HS-5 (cell line): ENCODE measurements at places on chromosomes 12 and 14.
A peak's percentile ranks its signal among the peaks of the same experiment; 100 is the strongest.

DNA sequence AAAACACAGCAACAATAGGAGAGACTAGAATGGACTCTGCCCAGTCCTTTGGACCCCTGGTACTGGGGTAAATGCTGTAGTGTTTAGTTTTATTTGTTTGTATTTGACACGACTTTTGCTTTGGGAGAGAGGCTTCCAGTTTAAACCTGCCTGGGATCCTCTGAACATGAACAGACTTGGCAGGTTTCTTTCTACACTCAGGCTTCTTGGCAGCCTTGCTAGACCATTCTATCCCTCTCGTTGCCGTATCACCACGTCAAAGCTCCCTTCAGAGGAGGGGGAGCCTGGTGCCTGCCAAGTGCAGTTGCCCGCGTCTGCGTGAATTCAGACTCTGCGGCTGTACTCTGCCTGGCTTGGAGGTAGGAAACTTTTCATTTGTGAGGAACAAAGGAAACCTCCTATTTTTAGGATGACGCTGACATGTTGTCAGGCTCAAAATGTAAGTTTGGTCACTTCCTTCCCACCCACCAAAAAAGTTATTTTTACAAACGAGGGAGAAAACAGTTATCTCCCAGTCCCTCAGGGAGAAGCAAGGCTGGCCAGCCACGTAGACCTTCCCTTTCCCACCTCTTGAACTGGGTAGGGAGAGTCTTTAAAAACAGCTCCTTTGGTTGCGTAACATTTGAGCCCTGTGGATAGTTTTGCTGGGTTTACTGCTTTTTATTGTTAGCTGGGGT, 25.9 kb downstream of the CD9 start:
- no peak for DNase-seq

- no peak for DNase-seq
Measured at GRCh38 chr12:110012659-110013058, 13.4 kb downstream of the ANKRD13A start.

DNA sequence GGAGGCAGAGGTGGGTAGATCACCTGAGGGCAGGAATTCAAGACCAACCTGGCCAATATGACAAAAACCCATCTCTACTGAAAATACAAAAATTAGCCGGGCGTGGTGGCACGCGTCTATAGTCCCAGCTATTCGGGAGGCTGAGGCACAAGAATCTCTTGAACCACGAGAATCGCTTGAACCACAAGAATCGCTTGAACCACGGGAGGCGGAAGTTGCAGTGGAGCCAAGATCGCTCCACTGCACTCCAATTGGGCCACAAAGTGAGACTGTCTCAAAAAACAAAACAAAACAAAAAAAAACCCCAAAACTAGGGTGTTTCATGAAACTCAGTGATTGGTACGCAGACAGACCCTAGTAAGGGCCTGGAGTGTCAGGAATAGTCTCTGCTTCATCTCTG, 6.4 kb upstream of the ARF6 start:
- no peak for DNase-seq

- no peak for DNase-seq
Measured at GRCh38 chr12:132529906-132530305, 40.0 kb downstream of the FBRSL1 start.

- no peak for DNase-seq
Measured at GRCh38 chr14:33792009-33792719, 158.7 kb downstream of the EGLN3 start.

DNA sequence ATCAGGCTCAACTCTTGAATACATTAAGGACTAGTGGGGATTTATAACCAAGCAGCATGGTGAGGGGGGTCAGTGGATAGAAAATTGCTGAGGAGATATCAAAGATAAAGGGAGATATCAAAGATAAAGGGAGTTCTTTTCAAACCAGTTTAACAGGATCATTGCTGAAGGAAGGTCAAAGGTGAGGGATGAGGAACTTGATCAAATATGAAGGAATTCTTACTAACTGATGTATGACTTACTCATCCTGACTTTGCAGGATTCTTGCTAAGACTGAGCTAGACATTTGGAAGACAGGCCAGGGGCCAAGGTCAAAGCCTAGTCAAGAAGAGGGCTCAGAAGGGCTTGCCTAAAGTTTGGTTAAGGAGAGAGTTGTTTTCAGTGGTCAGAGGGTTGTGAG, 4.8 kb downstream of the ABHD4 start:
- peak; percentile 49 for DNase-seq

- no peak for DNase-seq
Measured at GRCh38 chr12:69687390-69687789, 11.7 kb downstream of the BEST3 start.

DNA sequence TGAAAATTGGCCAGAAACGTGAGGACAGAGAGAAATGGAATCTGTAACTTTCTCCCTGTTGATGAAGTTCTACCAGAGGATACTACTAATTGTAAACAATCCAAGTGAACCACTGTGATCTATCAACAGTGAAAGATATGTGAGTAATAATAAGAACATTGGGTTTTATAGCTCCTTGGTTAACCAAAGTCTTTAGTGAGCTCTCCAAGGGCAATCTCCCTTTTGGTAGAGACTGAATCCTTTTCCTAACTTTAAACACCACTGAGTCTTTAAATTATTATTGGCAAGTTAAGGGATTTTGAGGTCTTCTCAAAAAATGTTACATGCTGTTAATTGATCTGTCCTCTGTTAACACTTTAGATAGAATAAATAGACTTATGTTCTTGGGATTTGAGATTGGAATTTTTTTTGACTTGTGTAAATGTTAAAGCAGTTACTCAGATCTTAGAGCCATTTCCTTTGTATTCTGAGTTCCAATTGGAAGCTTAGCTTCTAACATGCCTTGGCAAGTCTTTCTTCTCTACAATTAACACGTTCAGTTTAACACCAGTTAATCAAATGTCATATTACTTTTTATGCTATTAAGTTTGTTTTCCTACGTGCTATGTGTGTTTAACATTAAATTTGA, 338.2 kb upstream of the DDHD1 start:
- DNase-seq = no peak
